ENCODE measurements at places on chromosomes 1 and 21.

DNA sequence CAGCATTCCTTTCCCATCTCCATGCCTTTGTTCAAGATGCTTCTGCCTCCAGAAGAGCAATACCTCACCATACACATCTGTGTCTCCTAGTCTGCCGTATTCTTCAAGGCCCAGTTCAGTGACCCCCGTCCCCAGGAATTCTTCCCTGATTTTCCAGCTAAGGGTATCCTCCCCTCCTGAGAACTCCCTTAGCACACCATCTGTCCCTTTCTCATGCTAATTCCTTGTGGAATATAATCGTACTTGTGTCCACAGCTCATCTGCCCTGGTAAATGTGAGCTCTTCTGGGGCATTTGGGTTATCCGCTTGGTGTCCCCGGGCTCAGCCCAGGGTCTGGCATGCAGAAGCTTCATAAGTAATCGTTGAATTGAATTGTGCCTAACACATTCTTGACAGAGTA, 40.9 kb downstream of the BEND5 start:
- no peak for DNase-seq

DNA sequence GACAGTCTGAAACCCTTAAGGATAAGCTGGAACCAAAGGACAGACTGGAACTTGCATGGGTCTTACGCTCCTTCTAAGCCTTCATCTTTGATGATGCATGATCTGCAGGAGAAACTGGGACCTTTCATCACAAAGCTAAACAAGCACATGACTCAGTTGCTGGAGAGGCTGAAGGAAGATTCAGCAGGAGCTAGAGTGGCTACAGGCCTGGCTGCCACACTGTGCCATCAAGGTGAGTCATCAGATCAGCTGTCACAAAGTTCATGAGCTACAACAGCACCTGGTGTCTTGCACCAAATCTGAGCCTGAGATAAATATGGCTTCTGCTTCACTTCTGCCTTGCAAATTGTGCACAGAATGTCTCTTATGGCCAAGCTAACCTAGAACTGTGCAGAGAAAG, 95.5 kb upstream of the MARK1 start:
- DNase-seq = no peak

DNA sequence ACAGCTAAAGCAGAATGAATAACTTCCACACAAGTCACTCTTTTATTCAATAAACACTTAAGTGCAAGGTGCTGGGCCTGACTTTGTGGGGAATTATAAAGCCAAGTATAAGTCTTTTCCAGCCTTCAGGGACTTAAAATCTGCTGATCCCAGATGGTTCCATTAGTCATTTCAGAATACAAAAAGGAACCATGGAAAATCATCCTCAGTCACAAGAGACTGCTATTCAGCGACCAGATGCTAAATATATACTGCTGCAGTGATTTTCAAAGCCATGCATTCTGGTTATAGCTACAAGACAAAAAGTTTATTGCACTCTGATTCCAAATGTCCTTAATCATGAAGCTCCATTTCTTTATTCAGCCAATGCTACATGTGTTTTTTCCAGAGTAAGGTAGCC, 25.7 kb downstream of the GLMN start:
- DNase-seq = no peak

GRCh38 chr1:192766876-192767275, 42.0 kb upstream of the RGS2 start:
- DNase-seq = no peak

DNA sequence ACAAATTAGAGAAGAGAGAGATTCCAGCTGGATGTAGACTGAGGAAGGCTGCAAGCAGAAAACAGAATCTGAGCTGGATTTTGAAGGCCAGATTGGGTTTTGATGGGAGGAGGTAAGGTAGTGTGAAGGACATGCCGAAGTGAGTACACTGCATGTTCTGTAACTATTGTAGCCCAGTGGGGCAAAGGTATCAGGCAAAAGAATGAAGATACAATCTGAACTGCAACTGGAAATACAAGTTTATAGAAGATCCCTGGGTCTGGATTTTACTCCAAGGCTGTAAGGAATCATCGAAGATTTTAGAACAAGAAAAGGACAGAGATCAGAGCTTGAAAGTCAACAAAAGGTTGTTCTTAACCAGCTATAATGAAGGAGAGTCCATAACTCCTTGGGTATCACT, 382.0 kb downstream of the KCNH1 start:
- DNase-seq = no peak

Data from activated CD8-positive, alpha-beta memory T cell treated with anti-CD3 and anti-CD28 coated beads, Interleukin-2, amount 50 U/mL, for 48 hours (primary cell).